ENCODE measurements at places on chromosomes 6 and 20. TPM values are rescaled to one million over a fixed set of nuclear protein-coding genes. Genes with fewer than 3 reads are reported as not detected.
A peak's percentile ranks its signal among the peaks of the same experiment; 100 is the strongest.

DNA sequence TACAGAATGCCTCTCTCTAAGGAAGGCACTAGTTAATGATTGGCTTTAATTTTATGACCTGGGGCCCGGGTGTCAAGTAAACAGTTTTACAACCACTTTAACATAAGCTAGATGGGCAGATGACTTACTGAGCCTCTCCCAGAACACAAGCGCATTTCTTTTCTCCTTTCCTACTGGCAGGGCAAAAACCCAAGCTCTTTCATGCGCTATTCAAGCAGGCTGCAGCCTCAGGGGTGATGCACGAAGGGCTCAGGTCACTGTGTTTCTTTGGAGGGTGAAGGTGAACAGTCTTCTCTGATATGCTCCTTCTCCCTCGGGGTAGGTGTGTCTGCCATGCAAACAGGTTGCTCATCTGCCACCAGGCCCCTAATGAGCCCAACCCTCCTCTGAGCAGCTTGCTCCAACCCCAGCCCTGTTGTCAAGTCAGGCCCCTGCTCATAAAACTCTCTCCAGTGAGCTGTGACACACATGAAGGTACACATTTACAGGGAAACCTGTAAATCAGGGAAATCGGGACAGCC lies 73.5 kb upstream of the CDH4 start:
- peak; percentile 78 for DNase-seq

SEL1L2 gene
- not detected for total RNA-seq

DNA sequence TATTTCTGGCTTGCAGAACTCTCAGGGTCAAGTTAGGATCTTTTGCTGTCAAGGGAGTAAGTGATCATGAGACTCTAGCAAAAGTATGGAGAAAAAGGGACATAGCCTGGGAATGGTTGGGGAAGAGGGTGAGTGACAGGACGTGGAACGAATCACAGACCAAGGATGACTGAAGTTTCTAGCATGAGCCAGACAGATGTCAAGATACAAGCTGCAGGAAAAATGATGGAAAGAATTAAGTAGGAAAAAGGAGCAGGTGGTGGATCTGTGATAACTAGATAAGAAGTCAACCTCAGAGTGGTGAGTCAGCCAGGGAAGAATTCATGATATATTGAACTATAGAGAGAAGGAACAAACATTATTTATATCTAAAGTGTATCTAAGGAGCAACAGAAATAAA lies 159.8 kb upstream of the SYNDIG1 start:
- no peak for DNase-seq

- DNase-seq = no peak
These were observed 56.9 kb downstream of the LYRM2 start for GRCh38 chr6:89581689-89582088.

DNA sequence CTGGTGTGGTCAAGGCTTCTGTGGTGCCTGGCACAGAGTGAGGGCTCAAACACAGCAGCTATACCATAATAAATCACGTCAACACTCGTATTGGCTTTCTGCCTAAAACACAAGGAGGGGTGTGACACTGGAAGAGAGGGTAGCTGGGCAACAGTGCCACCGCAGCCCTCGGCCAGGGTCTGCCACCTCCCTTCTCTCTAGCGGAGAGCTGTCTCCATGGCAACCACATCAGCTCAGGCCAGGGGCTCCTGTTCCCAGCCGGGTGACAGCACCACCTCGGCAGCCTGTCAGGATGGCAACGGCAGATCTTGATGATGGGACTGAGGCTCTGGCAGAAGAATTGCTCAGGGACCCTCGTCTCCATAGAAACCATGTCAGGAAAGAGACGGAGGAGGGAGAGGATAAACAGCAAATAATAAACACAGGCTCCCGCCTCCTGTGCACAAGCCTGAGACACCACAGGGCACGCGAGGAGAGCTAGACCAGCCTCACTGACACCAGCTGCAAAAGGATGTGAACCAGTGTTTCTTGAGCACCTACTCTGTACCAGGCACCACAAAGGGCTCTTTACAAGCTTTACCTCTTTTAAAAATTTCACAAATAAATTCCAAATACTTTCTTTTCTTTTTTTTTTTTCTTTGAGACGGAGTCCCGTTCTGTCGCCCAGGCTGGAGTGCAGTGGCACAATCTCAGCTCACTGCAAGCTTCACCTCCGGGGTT lies 50.4 kb upstream of the TLDC2 start:
- DNase-seq = no peak

GRCh38 chr6:3228046-3228671 lies 706 bp upstream of the TUBB2B start:
- no peak for DNase-seq

DNA sequence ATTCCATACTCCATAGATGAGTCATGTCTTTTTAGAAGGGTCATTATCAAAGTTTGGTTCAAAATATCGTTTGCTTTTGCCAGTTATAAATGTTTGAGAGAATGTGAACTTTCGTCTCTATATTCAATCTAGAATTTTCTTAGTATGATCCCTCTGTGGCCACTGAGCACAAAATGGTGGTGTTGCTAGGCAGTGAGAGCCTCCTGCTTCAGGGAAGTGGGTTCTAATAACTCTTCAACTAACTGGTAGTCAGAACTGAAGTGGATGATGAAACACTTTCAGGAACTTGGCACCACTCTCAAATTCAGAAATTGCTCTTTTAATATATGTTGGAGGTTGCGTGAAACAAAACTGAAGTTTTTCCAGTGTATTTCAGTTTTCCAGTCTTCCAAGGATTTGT lies 125.0 kb upstream of the DOK5 start:
- DNase-seq = peak; percentile 8

DNA sequence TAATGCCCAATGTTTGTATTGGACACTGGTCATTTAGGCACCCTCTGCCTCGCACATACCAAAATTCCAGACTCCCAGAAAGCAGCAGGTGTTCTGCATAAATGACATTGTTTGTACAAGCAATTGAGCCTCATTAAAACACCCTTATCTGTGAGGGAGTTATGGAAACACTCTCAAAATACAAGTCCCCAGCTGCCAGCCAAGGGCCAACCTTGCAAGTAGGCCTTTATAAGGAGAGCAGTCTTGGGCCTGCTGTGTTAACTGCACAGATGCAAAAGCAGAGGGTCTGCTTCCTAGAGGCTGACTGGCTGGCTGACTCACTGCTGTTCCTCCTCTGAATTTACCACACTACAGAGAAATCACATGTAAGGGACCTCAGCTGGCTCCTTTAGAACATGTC lies 150.4 kb upstream of the HMGN3 start:
- DNase-seq = peak; percentile 47

DNA sequence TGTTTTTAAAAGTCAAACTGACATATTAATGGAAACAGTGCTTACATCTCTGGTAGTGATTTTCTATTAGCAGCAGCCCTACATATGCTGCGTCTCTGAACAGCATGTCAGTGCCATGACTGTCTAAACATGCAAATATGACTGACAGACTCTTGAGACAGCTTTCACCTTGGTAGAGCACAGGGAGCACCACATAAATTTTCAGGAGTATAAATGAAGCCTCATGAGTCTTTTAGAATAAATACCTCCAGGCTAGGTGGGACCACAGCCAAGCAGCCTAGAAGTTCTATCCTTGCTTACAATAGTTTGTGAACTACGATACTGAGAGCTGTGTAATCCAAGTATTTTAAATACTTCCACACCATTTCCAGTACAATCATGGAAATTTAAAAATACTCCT lies 410.7 kb upstream of the RUNX2 start:
- DNase-seq = peak; percentile 30

BPIFB4 gene
- total RNA-seq = not detected

DNA sequence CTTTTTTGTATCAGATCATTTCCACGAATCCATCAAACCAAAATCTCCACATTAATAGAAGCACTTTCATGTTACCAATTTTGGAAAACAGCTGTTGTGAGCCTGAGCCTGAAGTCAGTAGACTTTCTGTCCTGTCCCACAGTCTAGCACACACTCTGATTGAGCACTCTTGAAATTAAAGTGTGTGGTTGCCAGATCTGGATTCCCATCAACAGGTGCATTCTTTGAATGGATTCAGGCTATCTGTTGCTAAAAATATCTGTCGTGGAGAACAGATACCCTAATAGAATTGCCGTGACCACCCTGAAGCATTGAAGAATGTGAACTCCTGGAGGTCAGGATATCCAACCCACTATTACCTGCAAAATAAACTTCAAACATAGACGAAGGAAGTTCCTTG lies 73.3 kb downstream of the TFAP2A start:
- DNase-seq = no peak

DNA sequence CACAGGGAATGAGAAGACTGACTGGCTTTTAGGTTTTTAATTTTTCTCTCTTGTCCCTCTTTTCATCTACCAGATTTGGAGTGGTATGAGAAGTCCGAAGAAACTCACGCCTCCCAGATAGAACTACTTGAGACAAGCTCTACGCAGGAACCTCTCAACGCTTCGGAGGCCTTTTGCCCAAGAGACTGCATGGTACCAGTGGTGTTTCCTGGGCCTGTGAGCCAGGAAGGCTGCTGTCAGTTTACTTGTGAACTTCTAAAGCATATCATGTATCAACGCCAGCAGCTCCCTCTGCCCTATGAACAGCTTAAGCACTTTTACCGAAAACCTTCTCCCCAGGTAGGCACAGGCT lies 644 bp downstream of the MAD2L1BP start:
- DNase-seq = peak; percentile 9

DNA sequence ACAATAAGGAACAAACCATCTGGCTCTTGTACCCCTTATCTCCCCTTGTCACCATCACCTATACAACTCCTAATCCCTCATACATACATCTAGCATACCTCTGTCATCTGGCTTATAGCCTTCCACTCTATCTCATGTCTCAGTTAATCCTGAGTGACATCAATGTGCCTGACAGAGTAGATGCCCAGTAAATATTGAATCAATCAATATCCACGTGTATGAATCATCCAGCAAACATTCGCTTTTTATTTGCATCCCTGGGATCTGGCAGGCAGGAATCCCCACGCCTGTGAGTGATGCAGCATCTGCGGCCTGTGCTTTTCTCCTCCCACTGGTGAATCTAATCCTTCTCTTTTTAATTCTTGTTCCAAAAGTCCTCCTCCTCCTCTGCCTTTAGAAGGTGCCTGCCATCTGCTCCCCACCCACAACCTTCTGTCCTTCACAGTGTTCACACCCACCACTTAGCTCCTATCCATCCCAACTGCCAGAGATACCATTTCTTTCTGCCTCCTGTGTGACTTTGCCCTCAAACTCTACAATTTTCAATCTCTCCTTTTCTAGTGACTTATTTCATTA lies 37.6 kb downstream of the ZNF391 start:
- no peak for DNase-seq

- no peak for DNase-seq
These were observed 278.4 kb upstream of the PLN start for GRCh38 chr6:118269659-118270058.

DNA sequence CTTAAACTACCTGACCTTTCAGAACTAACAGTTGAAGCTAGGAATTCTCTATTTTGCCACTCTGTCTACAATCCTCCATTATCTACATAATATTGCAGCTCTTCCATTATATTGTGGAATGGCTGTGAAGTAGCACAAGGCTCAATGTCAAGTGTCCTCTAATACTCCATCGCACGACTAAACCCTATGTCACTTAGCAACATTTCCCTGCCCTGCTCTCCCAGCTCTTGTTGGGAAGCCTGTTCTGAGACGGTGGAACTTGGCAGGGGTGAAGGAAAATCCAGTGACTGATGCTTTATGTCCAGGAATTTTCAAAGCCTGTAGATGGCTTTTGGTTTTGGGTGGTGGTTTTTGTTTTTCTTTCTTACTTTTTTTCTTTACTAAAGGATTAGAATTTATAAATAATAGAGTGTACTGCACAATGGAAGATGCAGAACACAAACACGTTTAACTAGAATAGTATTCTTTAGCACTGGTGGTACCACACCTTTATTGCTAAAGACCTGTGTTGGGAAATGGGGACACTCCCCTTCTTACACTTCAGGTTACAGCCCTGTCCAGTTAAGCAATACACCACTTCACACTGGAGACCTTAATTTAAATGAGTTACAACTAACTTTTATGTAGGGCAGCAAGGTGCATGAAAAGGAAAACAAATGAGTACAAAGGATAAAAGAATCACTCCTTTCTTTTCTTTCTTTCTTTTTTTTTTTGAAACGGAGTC lies 20.7 kb upstream of the AMD1 start:
- DNase-seq = no peak

- DNase-seq = no peak
These were observed 11.4 kb downstream of the TEAD3 start for GRCh38 chr6:35485402-35485877.

- peak; percentile 75 for DNase-seq
These were observed 33.4 kb downstream of the PLN start for GRCh38 chr6:118581489-118581959.

GRCh38 chr20:15703171-15703911 lies 869.9 kb downstream of the KIF16B start:
- peak; percentile 71 for DNase-seq

DNA sequence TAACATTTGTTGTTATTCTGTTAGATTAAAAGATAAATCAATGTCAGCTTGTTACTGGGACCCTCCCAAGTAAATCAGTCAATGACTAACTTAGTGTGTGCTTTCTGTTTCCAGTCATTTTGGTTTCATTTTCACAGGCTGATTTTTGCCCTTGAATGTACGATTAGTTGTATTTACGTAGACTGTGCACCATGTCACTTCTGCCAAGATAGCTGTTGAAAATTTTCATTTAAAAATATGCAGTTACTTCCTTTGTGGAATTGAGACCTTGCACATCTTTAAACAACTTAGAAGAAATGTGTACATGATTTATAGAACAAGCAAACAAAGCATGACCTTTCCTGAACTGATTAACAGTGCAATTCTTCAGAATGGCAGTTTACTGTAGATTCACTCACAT lies 944.8 kb upstream of the CITED2 start:
- peak; percentile 81 for DNase-seq

DNA sequence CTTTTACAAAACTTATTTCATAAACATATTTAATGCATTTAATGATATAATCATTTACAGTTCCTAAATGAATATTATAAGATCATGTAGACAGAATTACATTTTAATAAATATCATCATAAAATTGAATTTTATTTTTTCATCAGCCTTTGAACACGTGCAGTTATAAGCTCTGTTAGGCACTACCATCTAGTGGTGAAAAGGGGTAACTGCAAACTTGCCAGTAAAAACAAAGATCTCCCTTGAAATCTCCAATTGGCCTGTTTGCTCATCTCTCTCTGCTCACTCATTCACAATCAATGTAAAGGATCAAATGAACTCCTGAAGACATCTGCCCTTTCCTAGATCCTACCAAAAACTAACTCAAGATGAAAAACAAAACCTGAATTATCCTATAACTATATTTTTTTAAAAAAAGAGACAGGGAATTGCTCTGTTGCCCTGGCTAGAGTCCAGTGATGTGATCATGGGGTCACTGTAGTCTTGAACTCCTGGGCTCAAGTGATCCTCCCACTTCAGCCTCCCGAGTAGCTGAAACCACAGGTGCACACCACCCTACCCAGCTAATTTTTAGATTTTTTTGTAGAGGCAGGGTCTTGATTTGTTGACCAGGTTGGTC lies 31.7 kb downstream of the SAMHD1 start:
- DNase-seq = peak; percentile 56

PTCHD4 gene
- 3.1 TPM for total RNA-seq
